ENCODE measurements at places on chromosomes 11 and 22.

DNA sequence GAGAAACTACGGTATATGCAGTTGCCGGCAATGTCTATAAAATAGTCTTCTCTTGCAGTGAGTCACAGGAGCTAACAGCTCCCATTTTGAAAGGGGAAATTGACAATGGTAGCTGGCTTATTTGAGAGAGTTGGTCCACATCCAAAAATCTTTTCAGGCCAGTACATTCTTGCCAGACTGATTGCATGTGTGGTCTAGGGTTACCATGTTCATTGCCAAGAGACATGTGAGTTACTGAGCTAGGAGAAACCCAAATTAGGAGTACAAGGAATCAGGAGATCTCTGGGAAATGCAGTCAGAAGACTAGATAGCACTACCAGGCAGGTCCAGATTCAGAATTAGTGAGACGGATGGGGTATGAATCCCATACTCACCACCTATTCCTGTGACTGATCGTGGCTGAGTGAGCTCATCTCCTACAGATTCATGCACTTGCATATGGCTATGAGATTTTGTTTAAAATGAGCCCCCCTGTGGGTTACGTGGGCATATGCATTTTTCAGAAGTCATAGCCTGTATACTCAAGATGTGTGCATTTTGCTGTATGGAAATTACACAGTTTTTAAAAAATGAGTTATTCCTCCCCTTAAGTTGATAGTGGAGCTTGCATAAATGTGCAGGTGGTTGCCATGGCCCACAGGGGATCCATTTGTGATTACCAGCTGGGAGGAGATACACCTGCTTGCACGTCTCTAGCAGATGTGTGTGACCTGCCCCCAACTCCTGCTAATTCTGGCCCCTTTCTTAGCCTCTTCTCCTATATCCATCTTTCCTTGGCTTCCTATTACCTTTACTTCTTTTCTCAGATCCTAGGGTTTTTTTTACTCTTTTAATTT, 102.7 kb downstream of the COMMD9 start:
- no peak for DNase-seq

- no peak for DNase-seq
Observed at GRCh38 chr11:78784321-78785061, 209.8 kb upstream of the NARS2 start.

DNA sequence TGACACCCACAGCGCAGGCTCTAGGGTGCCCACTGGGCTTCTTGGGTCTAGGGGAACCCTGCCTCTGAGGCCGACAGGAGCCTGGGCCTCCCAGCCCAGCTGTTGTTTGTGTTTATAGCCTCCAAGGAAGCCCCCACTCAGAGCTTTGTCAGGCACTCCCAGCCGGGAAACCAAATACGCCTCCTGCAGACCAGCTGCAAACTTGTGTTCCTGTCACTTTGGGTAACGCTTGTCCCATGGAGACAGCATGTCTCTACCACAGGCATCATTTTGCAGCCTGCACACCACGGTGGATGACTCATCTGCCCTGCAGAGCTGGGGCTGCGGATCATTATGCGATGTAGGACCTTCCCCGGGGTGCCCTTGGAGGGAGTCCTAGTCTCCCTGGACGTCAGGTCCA, 40.6 kb upstream of the CRYBB3 start:
- no peak for DNase-seq

- DNase-seq, result no peak
Observed at GRCh38 chr11:15569305-15570025, 454.7 kb downstream of the INSC start.

DNA sequence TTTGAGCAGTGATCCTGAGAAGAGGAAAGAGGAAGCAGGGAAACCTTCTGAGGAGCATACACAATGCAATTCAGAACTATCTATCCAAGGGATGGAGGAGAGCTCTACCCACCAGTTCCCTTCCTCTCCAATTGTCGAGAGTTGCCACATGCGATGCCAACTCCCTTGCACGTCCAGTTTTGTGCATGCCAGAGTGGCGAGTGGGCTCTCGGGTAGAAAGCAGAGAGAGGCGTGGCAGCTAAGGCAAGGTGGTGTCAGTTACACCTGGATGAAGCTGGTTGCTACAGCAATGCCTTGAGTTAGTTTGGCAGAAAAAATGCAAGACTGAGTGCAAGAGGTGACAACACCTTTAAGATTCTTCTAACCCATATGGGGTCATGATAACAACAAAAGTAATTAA, 420.4 kb upstream of the CCDC90B start:
- no peak for DNase-seq

GRCh38 chr11:15148169-15148568, 33.4 kb downstream of the INSC start:
- DNase-seq, result no peak

- no peak for DNase-seq
Observed at GRCh38 chr11:121968638-121969037, 147.4 kb downstream of the BLID start.

DNA sequence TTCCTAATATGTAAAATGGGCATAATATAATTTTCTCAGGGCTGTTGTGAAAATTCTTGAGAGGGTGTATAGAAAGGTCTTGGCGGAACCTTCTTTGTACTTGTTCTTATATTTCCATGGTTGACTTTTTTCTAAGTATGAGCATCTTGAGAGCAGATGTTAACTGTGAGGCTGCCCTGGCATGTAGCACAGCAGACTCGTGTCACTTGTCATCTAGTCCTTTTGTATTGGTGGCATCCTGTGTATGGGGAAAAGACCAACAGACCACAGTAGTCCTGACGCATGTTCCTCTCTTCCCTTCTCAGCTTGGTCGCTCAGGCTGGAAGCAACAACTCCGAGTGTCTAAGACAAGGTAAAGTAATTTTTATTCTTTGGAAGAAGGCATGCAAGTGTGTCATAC, 153.8 kb upstream of the ZBED5 start:
- DNase-seq, result no peak

DNA sequence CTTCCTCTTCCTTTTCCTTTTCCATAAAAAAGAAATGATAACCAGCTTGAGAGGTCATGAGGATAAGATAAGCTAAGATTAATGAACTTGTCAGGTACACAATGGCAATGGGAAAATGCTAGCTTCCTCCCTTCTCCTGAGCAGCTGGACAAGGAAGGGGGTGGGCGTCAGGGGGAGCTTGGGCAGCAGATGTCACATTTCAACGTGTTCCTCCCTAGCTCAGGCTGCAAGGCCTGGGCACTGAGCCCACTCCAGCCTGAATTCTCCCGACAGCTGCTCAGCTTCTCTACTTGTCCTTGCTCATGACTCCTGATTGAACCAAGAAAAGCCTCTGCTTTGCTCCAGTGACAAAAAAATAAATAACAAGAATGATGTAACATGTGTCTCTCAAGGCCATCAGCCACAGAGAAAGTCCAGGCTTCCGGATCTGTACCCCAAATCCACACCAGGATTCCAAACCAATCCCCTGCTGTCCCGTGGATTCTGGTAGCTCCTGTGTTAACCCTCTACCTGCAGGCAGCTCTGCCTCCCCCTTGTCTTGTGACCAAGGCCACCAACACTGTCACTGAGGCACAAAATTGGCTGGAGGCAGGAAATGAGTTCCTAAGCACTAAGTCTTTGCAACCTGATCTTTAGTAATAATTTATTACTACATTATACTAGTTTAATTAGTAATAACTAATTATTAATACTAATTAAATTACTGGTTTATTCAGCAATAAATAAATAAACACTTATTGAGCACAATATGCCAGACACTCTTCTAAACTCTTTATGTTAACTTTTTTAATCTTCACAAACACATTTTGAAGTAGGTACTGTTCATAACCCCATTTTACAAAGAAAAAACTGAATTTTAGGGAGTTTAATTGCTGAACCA, 146.5 kb downstream of the CCDC34 start:
- no peak for DNase-seq

DNA sequence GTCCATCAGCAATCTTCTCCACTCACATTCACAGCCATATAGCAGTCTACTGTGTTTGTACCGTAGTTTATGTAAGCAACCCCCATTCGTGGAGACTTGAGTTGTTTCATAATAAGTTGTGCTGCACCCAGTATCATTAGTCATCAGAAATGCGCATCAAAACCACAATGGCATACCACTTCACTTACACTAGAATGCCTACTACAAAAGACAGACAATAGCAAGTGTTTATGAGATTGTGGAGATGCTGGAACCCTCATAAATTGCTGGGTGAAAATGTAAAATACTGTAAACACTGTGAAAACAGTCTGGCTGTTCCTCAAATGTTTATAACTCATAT, 133.3 kb downstream of the ATXN10 start:
- DNase-seq, result no peak

DNA sequence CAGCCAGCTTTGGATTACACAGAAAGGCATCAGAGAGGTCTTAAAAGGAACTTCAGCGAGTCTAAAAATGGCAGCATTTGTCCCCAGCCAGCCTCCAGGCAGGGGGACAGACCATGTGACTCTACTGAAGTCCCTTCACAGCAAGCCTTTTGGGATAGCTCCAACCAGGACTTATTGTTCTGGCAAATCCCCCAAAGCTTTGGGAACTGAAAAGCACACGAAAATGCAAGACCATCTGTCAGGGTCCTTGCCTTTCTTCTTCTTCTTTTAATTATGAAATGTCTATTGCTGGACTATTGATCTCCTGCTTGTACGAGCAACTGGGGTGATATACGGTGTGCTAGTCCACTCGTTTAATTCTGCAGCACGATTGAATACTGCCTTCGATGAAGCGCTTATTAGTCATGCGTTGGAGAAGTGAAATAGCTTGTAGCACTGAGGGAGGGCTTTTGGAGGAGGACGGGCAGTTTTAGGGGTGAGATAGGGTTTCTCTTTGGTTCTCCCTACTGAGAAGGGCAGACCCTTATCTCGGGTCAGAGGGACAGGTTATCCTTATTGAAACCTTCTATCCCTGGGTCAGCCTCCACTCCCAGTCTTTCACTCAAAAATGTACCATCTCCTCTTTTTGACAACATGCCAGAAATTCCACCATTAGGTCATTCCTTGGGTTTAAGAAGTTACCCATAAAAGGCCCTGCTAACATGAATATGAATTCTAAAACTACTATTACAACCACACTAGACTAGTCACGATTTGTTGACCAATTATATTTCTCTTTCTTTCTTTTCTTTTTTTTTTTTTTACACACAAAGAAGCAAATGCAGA, 416.4 kb downstream of the MIAT start:
- DNase-seq, result no peak

- DNase-seq, result no peak
Observed at GRCh38 chr11:701741-702461, 4.1 kb upstream of the EPS8L2 start.

- DNase-seq, result no peak
Observed at GRCh38 chr11:20207781-20208621, 47.7 kb upstream of the DBX1 start.

DNA sequence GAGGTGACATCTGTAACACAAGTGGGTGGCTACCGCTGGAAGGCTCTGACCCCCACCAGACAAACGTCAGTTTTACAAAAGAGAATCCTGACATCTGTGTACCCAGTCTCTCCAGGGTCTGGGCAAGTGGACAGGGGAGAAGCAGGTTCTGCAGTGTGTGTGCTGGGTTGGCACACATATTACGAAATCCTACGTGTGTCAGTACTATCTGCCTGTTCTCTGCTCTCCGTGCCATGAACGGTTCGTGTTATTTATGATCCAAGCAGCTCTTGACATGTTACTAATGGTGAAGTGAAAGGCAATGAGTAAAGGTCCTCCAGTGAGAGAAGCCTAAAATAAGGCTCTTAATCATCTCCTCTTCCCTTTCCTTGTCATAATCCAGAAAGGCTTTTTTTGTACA, 201.5 kb upstream of the MTMR2 start:
- no peak for DNase-seq

GRCh38 chr11:134921938-134922337, 509.9 kb upstream of the B3GAT1 start:
- DNase-seq, result no peak

- DNase-seq, result no peak
Observed at GRCh38 chr11:100878474-100878873, 191.4 kb downstream of the ARHGAP42 start.

GRCh38 chr22:38462960-38463784, 4.7 kb upstream of the KDELR3 start:
- no peak for DNase-seq
